ENCODE measurements at places on chromosomes 12 and 14.

DNA sequence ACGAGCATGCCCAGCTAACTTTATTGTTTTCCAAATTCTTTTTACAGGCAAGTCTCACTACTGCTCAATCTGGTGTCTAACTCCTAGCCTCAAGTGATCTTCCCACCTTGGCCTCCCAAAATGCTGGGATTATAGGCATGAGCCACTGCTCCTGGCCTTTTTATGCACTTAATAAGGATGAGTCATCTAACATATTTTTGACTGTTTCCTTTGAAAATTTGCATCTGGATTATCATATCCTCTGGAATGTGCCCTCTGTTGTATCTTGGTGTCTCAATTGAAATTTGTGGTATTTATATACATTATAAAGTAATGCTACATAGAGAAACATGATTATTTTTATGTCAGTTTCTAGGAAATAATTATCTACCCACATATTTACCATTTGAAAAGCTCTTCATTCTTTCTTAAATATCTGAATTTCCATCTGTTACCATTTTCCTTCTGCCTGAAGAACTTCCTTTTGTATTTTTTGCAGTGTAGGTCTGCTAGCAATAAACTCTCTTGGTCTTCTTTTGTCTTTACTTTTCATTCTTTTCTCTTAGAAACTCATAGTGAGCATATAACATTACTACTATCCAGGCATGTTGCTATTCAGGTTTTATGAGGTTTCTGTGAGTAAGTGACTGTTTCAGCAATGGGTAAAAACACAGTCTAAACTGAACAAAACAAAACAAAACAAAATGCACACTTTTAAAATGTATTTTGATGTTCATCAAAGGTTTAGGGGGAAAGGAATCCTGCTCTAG lies 52.8 kb upstream of the CNOT2 start:
- DNase-seq: no peak

DNA sequence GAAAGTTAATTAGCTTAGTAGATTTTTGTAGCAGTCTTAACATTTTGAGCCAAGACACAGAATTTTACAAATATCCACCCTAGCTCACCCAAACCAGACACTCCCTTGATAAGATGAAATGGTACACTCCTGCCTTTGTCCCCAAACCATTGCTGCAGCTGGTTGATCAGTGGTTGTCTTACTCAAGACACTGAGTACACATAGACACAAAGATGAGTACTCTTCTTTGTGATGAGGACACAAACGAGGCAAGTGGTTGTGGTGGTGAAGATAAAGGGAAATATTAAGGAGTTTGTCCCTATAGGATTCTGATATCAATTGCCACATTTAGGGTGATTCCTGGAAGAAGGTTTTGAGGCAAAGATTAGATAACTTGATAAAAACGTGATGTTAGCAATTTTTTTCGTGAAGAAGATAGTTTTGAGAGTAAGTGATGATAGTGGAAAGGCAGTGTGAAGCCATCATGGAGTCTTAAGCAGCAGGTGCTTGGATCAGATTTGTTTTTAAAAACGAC lies 21.4 kb upstream of the ATP2B1 start:
- no peak for DNase-seq

DNA sequence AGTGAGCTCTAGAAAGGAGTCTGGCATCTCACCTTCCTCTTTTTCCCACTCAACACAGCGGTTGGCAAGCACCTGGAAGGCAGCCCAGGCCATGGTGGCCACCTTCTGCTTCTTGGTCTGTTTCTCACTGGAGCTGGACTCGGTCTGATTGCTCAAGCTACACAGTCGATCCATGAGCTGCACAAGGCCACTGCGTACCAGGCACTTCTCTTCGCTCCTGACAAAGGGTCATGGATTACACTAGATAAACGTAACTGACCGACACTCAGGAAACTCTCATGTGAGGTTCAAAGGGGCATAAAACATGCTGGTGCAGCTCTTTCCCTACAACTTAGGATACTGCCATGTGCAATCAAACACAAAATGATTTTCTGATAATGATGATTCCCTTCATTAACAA lies 113.7 kb downstream of the TRAFD1 start:
- no peak for DNase-seq

DNA sequence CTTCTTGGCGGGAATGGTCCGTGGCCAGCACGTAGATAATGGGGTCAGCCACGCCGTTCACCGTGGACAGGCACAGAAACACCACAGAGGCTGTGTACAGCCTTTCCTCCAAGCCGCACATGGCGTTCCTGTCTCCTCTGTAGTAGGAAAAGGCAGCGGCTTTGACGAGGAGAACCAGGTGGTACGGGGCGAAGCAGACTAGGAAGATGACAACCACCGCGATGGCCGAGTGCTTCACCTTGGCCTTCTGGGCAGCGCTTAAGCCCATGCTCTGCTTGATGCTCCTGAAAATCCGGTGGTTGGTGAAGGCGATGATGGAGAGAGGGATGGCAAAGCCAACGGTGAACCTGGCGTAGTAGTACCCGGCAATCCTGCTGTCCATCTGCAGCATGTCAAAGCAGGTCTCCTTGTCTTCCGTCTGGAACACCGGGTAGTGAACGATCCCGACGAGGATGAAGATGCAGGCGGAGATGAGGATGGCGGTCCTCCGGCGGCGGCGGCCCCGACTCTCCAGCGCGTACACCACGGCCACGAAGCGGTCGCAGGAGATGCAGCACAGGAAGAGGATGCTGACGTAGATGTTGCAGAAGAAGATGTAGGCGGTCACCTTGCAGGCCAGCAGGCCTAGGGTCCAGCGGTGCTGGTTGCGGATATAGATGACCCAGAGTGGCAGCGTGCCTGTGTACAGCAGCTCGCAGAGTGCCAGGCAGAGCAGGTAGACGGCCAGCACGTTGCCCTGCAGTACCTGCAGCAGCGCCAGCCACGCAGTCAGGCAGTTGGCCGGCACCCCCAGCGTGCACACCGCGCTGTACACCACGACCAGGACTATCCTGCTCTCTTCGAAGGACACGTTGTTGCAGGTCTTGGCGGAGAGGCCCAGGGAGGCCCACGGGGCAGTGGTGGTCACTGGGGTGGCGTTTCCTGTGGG lies 13.8 kb downstream of the GPR132 start:
- DNase-seq: no peak

GRCh38 chr14:88476214-88476774 lies 78.5 kb downstream of the PTPN21 start:
- DNase-seq: no peak

GRCh38 chr14:49853572-49854375 lies 1.2 kb upstream of the NEMF start:
- DNase-seq: peak; percentile 70

Data from stimulated activated CD4-positive, alpha-beta T cell treated with anti-CD3 and anti-CD28 coated beads, Interleukin-2, amount 100 ng/mL, for 24 hours (primary cell).